ENCODE measurements at places on chromosomes 12 and 14.

DNA sequence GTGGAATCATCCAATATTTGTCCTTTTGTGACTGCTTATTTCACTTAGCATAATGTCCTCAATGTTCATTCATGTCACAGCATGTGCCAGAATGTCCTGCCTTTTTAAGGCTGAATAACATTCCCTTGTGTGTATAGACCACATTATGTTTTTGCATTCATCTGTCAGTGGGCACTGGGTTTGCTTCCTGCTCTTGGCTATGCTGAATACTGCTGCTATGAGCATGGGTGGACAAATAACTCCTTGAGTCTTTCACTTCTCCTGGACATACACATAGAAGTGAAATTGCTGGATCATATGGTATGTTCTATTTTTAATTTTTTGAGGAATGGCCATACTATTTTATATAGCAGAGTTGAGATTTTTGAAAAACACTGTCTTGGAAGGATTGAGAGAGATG is 46.9 kb downstream of the GPR68 start:
- no peak for DNase-seq

DNA sequence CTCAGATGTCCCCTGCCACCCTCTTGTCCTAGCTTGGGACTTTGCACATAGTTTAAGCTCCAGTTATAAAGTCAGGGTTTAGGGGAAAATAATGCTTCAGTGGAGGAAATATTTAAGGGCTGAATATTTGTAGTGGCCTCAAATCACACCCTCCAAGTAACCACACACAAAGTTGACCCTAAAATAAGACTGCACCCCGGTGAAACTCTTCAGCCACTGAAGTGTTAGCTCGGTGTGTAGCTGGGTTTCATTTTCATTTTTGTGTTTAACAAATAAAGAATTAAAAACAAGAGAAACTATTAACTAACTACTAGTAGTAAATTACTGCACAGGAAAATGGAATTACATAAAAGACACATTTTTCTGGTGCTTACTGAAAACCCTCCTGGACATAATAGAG is 14.8 kb upstream of the BCL11B start:
- DNase-seq, result no peak

GRCh38 chr14:92651106-92651757 is 97.2 kb downstream of the LGMN start:
- DNase-seq, result peak; percentile 72

DNA sequence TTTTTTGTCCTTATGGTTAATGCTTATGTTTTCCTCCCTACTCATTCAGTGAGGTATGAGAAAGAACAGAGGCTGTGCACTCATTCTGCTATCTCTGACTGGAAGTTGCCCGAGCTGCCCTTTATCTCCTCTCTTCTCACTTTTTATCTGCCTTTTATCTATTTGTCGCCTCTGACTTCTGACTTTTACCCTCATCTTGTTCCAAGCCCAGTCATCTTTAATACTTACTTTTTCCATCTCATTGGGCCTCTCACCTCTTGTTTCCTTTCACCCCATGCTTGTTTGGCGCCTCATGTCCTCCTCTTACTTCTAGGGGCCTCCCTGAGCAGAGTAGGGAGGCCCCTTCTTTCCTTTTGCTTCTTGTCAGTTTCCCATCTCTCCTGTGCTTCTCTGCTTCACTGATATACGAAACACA is 50.7 kb downstream of the DIP2B start:
- DNase-seq, result no peak

DNA sequence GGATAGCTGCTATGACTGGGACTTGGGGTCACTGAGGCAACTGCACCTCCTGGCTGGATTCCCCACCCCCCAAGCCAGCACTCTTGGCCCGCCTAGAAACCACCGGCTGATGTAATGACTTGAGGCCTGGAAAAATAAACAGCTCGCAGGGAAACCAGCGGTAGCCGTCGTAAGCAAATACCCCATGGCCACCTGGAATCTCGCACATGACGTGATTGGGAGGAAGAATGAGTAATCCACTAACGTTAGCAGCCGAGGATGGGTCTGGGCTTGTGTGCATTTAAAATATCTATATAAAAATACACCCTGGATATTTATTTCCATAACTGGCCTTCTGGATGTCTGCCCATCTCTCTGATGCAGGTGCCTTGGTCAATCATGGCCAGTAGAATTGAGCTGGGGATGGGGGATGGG is 120.1 kb downstream of the SMOC1 start:
- no peak for DNase-seq
